ENCODE measurements at places on chromosomes 5 and 9.

DNA sequence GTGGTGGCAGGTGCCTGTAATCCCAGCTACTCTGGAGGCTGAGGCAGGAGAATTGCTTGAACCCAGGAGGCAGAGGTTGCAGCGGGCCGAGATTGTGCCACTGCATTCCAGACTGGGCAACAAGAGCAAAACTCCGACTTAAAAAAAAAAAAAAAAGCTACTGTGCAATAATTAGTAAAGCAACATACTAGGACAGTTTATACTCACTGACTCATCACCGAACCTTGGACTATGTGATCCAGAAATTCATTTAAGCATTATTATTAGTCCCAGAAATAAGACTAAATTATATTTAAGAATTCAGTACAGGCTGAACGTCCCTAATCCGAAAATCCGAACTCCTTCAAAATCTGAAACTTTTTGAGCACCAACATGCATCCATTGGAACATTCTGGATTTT is 37.8 kb downstream of the GOLPH3 start:
- no peak for DNase-seq

DNA sequence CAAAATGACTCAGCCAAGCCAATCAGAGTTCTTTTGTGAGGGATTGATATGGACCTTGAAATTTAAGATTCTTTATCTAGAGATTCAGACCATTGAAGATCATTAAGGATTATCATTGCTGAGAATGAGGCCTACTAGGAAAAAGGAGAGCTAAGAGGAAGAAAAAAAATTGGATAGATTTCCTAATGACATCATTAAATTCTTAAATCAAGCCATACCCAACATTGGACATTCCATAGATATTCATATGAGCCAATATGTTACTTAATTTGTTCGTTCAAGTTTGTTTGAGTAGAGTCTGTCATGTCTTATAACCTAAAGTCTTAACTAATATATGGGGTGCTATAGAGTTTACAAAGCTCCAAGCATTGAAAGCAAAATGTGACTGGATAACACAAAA is 727.9 kb upstream of the SEMA6A start:
- DNase-seq, result no peak

- no peak for DNase-seq
These were observed 2.8 kb downstream of the OBP2B start for GRCh38 chr9:133205996-133206931.

- peak; percentile 74 for DNase-seq
These were observed 704 bp downstream of the SUSD1 start for GRCh38 chr9:112174222-112174964.

DNA sequence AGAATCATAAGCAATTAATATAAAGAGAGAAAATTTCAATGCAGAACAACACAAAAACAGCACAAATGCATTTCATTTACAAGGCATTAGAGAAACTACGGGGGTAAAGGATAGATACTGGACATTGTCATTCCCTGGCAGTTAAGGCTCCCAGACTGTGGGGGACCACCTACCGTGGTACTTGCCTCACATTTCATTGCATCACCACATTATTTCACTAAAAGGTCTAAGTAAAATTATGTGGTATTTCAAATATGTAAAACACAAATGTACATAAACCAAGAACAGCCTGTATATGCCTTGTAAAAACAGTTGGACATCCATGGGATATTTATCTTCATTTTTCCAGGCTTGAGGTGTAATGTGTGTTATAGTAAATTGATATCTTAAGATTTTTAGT is 571.2 kb upstream of the ZNF462 start:
- DNase-seq, result no peak

DNA sequence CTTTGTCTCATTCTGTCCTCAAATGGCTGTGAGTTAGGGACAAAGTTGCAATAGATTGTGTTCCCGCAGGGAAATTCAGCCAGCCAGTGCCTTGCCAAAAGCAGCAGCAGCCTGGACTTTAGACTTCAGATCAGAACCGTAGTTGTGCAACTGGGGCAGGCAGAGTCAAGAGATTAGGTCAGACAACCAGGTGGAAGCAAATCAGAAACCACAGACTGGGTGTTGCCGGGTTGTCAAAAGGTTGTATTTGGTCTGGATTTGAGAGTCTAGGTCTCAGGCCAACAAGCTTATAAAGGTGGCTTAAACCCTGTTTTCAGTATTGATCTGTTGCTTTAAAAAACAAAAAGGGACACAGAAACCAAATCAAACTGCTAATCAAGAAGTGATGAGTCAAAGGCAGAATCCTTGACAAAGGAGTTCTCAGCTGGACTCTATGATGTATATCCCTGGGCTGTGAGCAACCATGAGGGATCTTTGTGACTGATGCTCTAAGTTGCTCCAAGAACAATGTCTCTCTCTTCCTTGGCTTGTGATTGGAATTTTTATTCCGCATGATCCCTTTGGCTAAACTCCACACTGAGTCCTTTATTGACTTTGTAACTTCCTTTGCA is 20.9 kb downstream of the RFK start:
- no peak for DNase-seq

GRCh38 chr5:95858023-95858461 is 35.5 kb upstream of the GLRX start:
- DNase-seq, result no peak

Measured in stimulated activated CD4-positive, alpha-beta T cell treated with anti-CD3 and anti-CD28 coated beads, Interleukin-1b, Interleukin-23, amount 100 ng/mL, for 48 hours (primary cell).